ENCODE measurements at places on chromosomes 16 and 17.

- no peak for DNase-seq
Measured at GRCh38 chr16:89620406-89620841, 7.0 kb downstream of the DPEP1 start.

- DNase-seq, result no peak
Measured at GRCh38 chr16:17538927-17539326, 68.2 kb upstream of the XYLT1 start.

- no peak for DNase-seq
Measured at GRCh38 chr16:57940382-57940966, 30.5 kb downstream of the CNGB1 start.

- no peak for DNase-seq
Measured at GRCh38 chr17:77323413-77324171, 182.8 kb downstream of the SEC14L1 start.

GRCh38 chr17:36008998-36009665, 7.8 kb upstream of the CCL15 start:
- peak; percentile 38 for DNase-seq

DNA sequence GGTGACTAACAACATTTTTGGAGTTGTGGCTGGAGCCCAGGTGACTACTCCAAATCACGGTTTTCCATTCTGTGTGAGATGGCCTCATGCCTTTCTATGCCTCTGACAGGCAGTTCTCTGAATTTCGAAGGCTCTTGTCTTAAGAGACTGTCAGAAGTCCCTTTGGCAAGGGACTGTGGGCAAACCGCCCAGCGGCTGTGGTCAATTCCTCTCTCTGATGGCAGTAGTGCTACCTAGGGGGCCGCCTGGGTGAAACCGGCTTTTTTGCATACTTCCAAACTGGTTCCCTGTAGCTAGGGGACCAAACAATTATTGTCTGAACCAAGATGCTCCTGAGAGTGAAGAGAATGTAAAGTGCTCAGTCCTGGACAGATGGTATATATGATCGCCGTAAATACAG, 86.3 kb downstream of the SDR42E1 start:
- no peak for DNase-seq

- no peak for DNase-seq
Measured at GRCh38 chr16:11795887-11796226, 1.2 kb downstream of the ZC3H7A start.

DNA sequence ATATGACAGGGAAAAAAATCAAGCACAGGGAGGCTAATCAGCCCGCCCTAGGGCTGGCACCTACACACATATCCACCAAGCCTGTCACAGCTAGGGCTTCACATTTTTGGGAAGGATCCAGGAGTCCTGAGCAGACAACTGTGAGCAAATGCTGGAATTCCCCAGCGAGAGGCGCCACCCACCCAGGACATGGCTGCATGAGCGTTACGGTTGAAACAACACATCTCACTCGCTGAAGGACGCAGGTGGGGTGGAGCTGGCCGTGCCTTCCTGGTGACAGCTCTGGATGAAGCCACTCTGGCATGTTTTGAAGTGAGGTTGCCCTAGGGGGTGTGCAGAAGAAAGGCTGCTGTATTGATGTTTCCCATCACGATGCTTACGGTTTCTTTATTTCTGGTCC, 315.1 kb upstream of the EEF2KMT start:
- DNase-seq, result no peak

- no peak for DNase-seq
Measured at GRCh38 chr16:66121466-66121865, 245.0 kb upstream of the CDH5 start.

- peak; percentile 54 for DNase-seq
Measured at GRCh38 chr16:67163164-67163998, 1.2 kb upstream of the HSF4 start.

DNA sequence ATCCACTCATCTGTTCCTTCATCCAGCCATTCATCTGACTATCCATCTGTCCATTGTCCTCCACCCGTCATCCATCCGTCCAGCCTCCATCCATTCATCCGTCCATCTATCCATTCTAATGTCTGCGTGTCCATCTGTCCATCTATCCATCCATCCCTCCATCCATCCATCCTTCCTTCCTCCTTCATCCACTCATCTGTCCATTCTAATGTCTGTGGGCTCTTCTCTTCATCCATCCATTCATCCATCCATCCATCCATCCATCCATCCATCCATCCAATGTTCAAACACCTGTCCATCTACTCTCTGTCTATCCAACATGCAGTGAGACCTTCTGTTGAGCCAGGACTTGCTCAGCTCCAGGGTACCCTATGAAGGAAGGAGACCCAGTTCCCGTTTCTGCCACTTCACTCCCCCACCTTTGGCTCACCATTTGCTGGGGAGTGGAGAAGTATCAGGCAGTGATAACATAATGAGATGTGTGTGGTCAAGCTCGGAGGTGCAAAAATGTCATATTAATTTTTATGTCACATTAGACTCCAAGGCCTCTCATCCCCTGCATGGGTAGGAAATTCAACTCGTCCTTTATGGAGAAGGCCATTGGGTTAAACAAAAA, 36.5 kb upstream of the ADGRG1 start:
- DNase-seq, result no peak

DNA sequence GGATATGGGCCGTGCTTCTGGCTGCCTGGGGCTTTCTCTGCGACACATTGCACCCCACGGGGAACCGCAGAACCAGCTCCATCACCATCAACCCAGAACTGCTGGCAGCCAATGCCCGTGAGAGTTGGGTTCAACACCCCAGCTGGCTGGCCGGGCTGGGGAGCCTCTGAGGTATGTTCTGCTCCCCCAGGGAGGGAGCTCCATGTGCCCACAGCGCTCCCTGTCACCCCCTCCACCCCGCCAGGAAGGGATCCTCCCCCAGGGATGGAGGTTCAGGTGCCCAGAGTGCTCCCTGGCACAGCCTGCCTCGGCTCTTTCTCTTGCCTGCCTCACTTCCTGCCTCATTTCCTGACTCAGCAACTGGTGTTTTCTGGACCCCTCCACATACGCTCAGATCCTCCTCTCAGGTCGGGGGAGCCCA, 24.2 kb upstream of the MPRIP start:
- no peak for DNase-seq

- DNase-seq, result no peak
Measured at GRCh38 chr17:49015924-49016774, 19.0 kb downstream of the IGF2BP1 start.

DNA sequence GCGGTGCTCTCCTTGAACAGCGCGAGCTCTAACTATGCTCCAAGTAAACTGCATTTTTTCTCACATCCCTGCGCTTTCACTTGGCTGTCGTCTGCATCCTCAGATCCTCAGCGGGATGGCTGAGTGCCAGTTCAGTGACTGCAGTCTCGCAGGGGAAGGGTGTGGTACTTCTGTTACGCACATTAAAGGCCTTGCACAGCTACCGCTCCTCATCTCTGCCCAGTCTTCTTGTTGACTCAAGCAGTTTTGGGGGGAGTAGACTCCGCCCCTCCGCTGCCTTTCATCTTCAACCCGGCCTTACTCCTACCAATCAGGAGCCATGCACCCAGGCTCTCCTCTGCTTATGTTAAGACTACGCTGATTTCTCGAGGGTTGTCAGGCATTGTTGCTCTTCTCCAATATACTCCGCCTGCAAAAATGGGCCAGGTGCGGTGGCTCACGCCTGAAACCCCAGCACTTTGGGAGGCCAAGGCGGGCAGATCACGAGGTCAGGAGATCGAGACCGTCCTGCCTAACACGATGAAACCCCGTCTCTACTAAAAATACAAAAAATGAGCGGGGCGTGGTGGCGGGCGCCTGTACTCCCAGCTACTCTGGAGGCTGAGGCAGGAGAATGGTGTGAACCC, 10.0 kb downstream of the ATP5PD start:
- peak; percentile 81 for DNase-seq

DNA sequence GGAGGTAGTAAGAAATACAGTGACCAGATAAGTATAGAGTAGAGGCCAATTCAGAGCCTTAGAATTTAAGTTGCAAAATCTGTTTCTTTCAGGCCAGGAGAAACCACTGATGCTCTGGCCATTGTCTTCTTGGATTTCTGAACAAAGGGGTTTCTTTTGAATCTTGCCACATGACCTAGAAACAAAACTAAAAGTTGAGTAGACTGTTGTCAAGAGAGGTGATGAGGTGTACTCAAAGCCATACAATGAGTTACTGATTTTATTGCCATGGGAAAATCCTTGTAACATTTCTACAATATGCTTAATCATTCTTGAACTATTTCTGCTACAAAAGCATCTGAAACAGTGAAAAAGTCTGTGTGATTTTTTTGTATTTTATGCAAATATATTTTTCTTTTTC, 881.3 kb downstream of the CDH11 start:
- DNase-seq, result no peak

DNA sequence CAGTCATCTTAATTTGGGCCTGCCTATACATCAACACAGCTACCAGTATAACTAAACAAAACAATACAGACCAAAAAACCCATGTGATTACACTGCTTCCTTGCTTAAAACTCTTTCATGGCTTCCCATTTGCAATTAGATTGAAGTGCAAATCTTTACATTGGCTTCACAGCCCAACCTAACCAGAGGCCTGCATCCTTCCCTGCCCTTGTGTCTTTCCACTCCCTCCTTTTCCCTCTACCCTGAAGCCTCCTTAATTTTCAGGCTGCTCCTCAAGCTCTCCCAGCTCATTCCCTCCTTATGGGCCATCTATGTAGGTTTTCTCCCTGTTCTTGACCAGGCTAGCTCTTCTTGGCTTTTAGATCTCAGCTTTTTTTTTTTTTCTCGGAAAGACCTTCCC, 147.8 kb downstream of the TOX3 start:
- DNase-seq, result no peak

- peak; percentile 84 for DNase-seq
Measured at GRCh38 chr17:74199306-74200092, 4.0 kb upstream of the RPL38 start.

DNA sequence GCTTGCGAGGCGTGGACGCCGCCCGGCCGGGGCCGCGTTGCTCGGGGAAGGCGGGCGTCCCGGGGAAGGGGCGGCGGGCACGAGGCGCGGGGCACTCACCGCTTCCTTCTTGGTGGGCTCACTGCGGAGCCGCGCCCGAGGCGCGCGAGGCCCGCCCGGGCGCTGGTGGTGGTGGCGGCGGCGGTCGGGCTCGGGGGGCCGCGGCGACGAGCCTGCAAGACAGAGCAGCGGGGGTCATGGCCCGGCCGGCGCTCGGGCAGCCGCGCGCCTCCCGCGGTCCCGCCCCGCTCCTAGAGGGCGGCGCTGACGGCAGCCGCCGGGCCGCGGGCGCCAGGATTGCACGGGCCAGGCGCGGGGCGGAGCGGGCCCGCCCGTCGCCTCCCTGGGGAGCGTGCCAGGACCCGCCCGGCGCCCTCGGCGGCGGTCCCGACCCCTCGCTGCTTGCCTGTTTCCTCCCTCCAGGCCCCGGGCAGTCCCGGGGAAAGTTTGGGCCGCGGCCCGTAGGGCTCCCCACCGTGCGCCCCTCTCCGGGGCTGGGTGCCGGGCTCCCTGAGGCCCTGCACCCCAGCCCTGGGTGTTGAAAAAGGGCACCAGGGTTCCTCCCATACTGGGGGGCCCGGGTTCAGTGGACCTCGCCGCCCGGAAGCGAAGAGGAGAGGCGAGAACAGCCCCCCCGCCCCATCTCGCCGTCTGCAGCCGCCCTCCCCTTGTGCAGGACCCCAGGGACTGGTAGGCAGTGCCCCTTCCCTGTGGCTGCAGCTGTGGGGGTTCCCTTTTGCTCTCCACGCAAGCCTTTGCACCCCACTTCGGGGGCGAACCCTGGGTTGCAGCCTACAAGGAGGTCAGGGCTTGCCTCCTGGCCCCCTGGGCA, at the start of gene C16orf74:
C16orf74 (minus strand) TSS at position 270 of the 871 bp plus-strand sequence. CDS start 15,879 bp downstream, outside the sequence.
- DNase-seq, result no peak

- no peak for DNase-seq
Measured at GRCh38 chr17:39664581-39665561, at the start of gene TCAP. Gene TCAP (plus strand): TSS chr17:39665349. CDS start chr17:39665360, 11 bp downstream.

GRCh38 chr16:73869126-73869525, 427.5 kb upstream of the PSMD7 start:
- DNase-seq, result no peak

GRCh38 chr17:78753316-78754250, 28.5 kb downstream of the CYTH1 start:
- no peak for DNase-seq

DNA sequence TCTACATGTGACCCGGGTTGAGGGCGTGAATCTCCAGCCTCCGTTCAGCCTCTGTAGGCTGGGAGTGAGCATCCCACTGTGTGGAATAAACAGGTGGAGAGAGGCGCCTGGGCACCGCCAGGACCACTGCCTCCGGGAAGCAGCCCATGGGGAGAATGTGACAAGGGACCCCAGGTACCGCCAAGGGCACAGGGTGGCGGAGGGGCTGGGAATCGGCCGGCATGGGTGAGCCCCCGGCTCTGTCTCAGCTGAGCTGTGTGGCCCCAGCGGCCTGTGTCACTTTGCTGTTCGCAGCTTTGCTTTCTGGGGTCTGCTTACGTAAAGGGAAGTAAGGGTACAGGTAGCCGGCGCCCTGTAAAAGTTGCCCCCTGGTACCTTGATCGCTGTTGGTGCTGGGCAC, 11.5 kb downstream of the GSE1 start:
- DNase-seq, result no peak

GRCh38 chr17:52546493-52546892, 388.0 kb upstream of the CA10 start:
- no peak for DNase-seq

DNA sequence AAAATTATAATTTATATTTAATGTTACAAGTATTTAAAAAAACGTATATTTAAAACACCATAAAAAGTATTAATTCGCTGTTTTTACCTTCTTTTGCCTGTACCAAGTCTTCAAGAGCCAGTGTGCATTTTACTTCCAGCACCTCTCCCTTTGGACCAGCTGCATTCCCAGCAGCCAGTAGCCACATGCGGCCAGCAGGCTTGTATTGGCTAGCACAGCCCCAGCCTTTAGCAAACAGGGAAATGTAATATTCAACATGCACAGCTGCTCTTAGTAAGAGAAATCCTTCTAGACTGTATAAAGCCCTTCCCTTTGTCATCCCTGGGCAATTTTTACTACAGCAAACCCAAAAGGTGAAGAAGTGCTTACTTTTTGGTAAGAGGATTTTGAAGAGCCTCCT, 6.6 kb downstream of the DHODH start:
- no peak for DNase-seq

- DNase-seq, result no peak
Measured at GRCh38 chr17:82441691-82442487, 8.7 kb downstream of the CYBC1 start.

DNA sequence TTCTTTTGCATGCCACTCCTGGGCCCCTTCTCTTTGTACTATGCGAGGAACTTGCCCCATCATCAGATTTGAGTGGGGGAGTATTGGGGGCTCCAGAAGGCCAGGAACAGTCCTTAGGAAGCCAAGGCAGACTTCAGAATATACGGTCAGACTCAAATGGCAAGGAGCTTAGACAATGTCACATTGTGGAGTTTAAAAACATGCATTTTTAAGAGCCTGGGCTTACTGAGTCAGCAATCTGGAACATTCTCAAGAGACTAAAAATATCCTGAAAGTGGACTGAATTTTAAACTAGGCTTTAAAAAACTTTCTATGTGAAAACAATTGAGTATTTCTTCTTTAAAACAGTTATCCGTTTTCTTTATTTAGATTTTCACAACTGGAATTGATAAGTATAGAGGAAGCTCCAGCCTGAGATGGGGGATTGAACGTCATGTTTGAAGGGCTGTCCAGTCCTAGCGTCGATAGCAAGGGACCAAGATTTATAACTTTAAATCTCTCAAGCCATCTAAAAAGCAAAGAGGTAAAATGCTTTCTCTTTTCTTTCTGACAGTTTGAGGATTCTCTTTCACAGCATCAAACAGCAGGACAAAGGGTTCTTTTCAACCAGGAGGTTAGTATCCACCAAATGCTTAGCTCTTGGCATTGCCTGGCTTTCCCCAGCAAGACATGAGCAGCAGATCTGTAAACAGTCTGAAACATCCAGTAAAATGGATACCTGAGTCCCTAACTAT, 45.8 kb upstream of the CDRT4 start:
- DNase-seq, result no peak
